ENCODE measurements at places on chromosomes 2 and 18.

GRCh38 chr18:45998244-45998643 lies 31.1 kb upstream of the EPG5 start:
- peak; percentile 40 for DNase-seq

DNA sequence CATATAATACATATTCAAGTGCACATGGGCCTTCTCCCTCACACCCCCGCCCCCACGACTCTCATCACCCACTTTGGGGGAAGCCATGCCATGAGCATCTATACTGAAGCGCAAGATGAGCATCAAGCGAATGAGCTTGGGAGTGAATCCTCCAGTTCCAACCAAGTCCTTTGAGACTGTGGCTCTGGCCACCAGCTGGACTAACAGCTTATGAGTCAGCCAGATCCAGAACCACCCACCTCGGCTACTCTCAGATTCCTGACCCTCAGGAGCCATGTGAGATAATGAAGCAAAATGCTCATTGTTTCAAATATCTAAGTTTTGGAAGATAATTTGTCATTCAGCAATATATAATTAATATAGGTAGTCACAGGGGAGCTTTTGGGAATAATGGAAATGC lies 22.2 kb upstream of the IL1RL1 start:
- DNase-seq = no peak

DNA sequence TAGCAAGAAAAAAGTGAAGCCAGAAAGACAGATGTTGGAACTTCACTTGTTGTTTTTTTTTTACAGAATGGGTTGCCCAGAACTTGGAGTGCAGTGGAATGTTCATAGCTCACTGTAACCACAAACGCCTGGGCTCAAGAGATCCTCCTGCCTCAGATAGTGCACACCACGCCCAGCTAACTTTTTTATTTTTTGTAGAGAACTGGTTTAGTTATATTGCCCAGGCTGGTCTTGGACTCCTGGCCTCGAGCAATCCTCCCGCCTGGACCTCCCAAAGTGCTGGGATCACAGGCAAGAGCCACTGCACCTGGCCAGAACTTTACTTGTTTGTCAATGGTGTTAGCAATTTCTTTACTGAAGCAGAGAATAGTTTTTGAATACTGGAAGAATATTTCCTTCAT lies 11.9 kb upstream of the ASPRV1 start:
- DNase-seq = no peak

GRCh38 chr2:153601812-153602211 lies 123.2 kb upstream of the RPRM start:
- no peak for DNase-seq

DNA sequence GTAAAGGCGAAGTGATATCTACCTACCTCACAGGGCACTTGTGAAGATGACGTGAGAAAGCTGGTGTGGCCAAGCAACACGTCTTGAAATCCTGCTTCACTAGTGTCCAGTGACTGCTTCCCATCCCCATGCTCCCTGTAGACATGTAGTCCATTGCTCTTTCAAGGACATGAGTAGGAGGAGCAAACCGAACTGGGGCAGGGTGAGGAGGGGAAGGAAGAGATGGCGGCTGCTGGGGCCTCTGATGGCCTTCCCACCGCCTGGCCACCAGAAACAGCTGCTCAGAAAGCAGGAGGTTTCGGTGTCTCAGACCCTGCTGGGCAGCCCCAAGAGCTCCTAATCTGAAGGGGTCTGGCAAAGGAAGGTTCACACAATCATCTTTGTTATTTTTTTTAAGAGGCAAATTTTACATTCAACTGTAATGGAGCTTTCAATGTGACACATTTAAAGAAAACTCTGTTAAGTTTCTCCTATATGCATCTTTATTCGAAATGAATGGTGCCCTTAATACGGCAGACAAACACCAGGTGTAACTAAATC lies 14.7 kb downstream of the CPLX4 start:
- no peak for DNase-seq

DNA sequence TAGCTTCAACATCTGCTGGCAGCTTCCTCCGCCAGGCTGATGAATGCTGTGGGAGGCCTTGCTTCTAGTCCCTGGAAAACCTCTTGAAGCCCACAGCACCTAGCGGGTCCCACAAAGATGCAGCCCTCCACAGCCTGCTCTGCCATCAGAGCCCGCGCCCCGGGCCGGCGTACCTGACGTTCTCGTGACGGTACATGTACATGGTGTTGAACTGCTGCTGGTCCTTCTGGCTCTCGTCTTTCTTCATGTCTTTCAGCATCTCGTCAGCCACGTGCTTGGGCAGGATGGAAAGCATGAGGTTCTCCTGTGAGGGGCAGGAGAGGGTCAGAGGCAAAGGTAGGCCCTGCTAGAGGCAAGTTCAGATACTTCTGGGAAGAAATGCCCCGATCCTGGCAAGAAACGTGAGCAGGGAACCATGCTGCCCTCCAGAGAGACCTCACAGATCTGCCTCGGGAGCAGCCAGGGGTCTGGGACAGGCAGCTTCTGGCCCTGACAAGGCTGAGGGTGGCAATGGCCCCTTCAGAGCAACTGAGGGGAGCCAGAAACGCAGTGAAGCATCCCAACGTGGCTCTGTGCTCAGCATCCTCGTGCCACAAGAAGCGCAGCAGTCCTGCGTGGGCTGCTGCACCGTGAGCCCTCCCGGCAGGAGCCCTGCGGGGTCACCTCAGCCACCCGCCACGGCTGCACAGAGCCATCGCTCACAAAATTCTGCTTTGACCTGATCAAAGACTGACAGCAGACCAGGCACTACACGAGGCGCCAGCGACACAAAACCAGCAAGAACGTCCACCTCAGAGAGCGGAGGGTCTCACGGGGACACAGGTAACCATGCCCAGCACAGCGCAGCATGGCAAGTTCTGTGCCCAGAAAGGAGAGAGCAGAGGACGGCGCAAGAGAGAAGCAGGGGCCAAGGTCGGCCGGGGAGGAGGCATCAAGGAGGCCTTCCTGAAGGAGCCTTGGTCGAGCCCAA lies 49.1 kb downstream of the CENPO start:
- DNase-seq = no peak

DNA sequence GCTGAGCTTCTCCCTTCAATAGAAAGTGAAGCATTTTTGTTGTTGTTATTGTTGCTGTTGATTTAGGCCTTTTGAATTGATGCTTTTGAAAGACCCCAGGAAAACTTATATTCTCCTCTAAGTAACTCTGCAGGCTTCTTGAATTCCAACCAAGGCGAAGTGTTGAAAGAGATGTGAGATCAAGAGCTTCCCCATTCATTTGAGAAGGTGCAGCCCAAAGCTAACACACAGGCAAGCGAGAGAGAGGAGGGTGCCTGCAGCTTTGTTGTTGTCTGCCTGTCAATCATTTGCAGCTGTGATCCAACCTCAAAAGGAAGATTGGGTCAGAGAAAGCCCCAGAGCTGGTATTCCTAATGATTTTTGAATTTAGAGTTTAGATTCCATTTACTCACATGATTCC lies 963.6 kb upstream of the CNTNAP5 start:
- no peak for DNase-seq

GRCh38 chr2:70084973-70085710 lies 2.1 kb upstream of the PCBP1 start:
- peak; percentile 53 for DNase-seq

GRCh38 chr2:102250278-102250821 lies 61.0 kb upstream of the IL1RL1 start:
- no peak for DNase-seq

DNA sequence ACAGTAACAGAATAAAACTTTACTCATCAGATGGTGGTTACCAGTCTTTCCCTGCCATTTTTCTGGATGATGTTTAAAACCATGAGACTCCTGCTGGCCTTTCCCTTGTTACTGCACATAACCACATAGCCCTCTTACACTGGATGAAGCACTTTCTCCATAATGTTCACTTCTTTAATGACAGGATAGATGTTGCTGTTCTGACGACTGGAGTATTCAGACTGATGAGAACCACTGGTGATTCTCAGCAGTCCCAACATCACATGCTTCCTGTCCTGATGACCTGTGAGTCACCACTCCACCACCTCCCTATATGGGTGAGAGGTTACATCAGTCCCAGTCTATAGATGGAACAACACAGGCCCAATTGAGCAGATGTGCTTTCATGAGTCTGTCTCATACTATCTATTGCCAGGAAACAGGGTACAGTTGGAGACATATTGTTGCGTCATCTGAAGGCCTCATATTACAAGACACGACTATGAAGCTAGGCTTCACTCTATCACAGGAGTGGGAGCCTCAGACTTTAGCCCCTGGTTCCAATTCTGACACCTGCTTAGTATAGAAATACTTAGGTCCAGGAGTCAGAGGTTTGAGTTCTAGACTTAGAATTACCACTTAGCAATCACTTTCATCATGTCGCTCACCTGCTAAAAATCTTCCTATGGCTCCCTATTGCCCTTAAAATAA lies 145.7 kb upstream of the KLF7 start:
- peak; percentile 74 for DNase-seq

DNA sequence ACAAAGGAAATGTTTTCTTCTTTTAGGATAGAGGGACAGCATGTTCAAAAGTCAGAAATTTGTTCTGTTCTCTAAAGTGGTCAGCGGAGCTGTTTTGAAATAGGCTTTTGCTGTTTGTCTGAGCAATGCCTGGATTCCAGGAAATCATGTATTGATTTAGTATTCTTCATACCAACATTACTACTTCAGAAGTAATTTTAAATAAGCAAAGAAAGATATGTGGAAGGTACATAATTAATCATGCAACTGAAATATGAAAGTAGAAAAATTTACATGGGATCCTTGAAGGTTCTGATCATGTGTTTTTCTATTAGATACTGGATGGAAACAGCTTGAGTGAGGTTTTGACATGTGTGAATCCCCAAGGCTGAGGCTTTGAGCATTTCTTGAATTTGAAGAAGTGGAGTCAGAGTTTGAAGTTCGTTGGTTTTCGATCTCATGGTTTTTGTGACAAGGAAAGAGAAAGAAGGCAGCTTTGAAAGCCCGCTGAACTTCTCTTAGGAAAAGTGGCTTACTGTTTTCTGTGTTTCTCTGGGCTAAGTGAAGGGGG lies 220.0 kb downstream of the LDLRAD4 start:
- peak; percentile 24 for DNase-seq

- DNase-seq = no peak
Measured at GRCh38 chr18:74242438-74243096, 49.2 kb downstream of the CYB5A start.

DNA sequence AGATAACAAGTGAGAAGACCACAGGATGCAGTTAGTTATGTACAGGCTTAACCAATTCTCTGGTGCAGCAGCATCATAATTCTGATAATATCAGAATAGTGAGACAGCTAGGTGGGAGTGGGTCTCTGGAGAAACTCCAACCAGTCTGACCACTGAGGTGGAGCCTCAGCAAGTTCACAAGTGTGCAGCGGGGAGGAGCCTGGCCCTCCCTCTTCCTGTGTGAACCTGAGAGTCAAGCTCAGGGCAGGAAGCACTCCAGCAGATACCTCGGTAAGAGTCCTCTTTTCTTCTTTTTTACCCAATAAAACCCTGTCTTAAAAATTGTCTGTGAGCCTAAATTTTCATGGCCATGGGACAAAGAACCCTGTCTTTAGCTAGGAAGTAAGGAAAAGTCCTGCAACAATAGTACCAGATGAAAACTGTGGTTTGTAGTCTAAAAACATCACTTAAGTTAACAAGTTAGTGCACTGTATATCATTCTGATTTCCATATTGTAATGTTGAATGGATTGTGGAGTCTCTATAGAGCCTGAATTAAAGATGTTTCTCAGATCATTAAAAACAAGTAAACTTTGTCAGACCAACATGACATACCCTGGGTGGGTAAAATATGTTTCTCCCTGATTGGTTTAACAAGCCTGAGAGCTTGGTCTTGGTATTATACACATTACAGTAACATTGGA lies 370.8 kb downstream of the TMEM182 start:
- peak; percentile 16 for DNase-seq

- DNase-seq = no peak
Measured at GRCh38 chr18:22046473-22046872, 122.9 kb upstream of the GATA6 start.

GRCh38 chr2:8631465-8632005 lies 50.3 kb upstream of the ID2 start:
- DNase-seq = no peak

GRCh38 chr2:12730265-12730664 lies 13.5 kb downstream of the TRIB2 start:
- no peak for DNase-seq

GRCh38 chr2:231926180-231926741 lies at the start of gene NPPC:
Gene NPPC, minus strand, starts transcription at chr2:231926396. Its CDS starts 147 bp downstream, at chr2:231926249.
- DNase-seq = peak; percentile 61

- peak; percentile 2 for DNase-seq
Measured at GRCh38 chr2:240688553-240688919, 3.1 kb upstream of the AQP12A start.

DNA sequence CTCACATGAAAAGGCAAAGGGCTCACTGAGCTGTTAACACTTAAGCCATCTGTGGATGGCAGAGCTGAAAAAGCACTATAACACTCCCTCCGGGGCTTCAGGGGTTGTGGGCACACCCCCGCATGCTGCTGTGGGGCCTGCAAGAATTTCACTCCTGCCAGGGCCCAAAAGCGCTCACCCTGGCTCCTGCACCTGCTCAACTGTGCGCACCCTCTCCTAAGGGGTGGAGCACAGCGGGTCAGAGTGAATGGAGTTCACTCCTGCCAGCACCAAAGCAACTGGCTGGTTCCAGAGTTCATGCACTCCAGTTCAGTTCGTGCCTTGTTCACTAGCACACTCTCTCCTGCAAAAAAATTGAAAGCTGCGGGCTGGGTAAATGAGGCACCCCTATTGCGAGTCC lies 814.2 kb upstream of the SLC39A10 start:
- no peak for DNase-seq

GRCh38 chr18:74622072-74622471 lies 24.4 kb downstream of the ZNF407 start:
- no peak for DNase-seq

GRCh38 chr18:38790303-38790702 lies 1224.7 kb upstream of the CELF4 start:
- no peak for DNase-seq

- no peak for DNase-seq
Measured at GRCh38 chr18:6132751-6133368, 237.5 kb upstream of the TMEM200C start.

GRCh38 chr2:19807346-19807745 lies 94.4 kb downstream of the TTC32 start:
- DNase-seq = no peak

DNA sequence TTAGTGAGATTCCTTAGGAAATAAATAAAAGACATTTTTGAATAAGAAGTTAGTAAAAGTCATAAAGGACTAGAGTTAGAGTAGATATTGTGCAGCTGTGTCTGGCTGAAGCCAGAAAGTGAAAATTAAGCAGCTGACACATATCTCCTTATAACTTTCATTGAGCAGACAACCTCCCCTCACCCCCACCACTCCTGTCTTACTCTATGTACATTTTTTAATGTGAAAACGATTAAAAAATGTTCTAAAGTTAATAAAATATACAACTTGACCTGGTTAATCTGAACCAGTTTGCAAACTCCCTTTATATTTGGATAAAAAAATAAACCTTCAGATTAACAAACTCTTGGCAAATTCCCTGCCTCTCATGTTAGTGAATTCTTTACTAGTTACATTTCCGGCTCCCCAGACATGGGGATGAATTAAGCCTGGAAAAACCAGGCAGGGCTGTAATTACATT lies 462.8 kb downstream of the MEIS1 start:
- DNase-seq = no peak

GRCh38 chr2:19873014-19873413 lies 28.8 kb downstream of the TTC32 start:
- no peak for DNase-seq

All from T-helper 2 cell treated with Interferon-gamma antibody and Interleukin-4, amounts not matched to agents 5 μg/mL and 100 μg/mL, for 36 hours (primary cell).